ENCODE measurements at places on chromosomes 2 and 18.

DNA sequence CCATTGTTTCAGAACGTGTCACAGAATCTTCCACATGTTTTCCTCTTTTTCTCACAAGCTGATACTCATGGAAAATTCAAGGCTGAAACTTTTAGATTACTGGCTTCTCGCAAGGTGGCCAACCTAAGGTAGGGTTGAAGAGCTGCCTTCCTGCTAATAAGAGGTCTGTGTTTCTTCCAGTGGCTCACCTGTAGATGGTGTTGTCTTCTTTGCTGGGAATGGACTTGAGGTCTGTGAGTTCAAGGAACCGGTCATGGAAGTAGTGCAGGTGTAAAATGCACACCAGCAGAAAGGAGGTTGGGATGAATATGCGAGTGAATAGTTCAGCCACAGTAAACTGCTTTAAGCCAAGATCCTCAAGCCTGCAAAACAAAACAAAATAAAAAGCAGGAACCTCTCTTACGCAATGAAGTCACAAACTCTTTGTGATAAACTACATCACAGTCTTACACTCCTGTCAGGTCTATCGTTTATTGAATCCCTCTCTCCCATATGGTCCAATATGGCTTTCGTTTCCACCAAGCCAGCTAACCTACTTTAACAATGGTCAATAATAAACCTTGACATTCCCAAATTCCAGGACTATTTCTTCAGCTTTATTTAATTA, 258.9 kb downstream of the NAPG start:
- no peak for DNase-seq

DNA sequence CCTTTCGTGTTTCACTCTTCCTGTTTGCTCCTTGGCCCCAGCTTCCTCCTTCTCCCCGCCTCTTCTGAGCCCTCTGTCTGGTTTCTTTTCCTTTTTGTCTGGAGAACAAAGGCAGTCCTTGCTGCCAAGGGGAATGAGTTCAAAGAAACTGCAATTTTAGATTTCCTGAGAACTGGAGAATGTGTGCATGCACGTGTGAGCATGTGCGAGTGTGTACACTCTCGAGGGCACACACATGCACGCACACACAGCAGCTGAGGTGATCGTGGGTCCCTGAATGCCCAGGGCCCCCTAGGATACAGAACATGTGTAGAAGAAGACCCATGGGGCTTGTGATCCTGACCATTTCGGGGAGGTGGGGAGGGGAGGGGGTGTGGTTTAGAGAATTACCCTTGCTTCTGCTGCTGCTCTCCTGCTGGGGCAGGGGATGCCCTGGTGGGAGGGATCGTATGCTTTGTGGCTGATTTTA, 151.8 kb downstream of the DYSF start:
- DNase-seq, result no peak

- DNase-seq, result no peak
Observed at GRCh38 chr2:3504741-3505140, 14.6 kb downstream of the ADI1 start.

- DNase-seq, result no peak
Observed at GRCh38 chr2:220334210-220334609, 706.8 kb downstream of the SLC4A3 start.

- no peak for DNase-seq
Observed at GRCh38 chr2:234716271-234716670, 219.4 kb upstream of the ARL4C start.

GRCh38 chr2:188256420-188256819, 35.3 kb upstream of the GULP1 start:
- no peak for DNase-seq

- no peak for DNase-seq
Observed at GRCh38 chr2:62303788-62304187, 107.9 kb downstream of the B3GNT2 start.

GRCh38 chr2:219446101-219446504, 11.5 kb downstream of the SPEG start:
- no peak for DNase-seq

DNA sequence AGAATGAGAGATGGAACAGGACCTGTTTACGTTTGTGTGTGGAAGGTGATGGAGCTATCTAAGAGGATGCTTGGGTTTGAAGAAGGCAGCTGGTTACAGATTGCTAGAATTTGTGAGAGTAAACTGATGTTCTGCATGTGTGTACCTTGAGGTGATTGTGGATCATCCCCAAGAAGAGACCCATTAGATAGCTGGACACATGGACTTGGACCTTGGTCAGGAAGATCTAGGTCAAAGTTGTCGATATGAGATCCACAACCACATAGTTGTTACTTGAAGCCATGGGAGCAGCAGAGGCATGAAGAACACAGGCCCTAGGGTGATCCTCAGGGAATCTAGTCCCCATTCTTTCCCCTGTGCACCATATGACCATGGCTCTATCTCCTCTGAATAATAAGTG, 101.0 kb downstream of the PKP4 start:
- DNase-seq, result no peak

- no peak for DNase-seq
Observed at GRCh38 chr2:112121682-112122254, 16.4 kb upstream of the FBLN7 start.

DNA sequence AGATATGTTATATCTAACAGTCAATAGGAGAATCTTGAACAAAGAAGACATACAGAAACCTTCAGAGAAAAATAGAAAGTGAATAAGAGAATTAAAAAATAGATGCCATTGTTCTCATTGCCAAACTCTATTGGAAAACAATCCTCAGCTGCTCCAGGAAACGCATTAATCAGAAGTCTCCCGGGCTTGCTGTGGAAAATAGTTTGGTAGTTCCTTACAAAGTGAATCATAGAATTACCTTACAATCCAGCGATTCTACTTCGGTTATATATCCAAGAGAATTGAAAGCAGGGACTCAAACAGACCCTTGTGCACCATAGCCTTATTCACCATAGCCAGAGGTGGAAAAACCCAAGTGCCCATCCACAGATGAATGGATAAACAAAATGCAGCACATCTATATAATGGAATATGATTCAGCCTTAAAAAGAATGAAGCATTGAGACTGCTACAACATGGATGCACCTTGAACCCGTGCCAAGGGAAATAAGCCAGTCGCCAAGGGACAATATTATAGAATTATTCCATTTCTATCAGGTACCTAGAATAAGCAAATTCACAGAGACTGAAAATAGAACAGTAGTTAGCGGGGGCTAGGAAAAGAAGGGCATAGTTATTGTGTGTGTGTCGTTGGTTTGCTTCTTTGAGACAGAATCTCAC, 21.9 kb upstream of the CHRNA1 start:
- no peak for DNase-seq

- DNase-seq, result no peak
Observed at GRCh38 chr2:12737297-12737696, 20.6 kb downstream of the TRIB2 start.

DNA sequence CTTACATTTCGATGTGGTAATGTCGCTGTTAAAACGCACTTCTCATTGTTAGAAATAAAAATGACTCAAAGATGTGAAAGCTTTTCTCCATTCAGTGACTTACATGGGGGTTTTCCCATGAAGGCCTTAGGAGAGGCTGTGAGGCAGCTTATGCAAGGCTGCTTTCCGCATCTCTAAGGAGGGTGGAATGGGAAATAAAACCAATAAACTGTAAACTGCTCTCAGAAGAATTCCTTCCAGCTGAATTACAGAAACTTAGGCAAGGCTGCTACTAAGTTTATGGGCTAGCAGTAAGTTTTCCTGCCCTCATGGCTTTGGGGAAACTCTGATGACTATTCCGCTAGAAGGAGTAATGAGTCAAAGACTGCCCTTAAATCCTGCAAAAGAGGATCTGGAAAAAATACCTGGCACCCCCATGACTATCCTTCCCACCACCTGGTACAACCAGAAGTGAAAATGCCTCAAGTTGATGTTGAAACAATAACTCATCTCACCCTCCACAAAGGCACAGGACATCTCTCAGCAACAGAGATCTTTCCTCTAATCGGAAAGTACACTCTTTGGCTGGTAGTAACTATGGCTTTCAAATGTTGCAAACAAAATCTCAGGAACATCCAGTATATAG, 97.7 kb upstream of the SMAD7 start:
- no peak for DNase-seq

DNA sequence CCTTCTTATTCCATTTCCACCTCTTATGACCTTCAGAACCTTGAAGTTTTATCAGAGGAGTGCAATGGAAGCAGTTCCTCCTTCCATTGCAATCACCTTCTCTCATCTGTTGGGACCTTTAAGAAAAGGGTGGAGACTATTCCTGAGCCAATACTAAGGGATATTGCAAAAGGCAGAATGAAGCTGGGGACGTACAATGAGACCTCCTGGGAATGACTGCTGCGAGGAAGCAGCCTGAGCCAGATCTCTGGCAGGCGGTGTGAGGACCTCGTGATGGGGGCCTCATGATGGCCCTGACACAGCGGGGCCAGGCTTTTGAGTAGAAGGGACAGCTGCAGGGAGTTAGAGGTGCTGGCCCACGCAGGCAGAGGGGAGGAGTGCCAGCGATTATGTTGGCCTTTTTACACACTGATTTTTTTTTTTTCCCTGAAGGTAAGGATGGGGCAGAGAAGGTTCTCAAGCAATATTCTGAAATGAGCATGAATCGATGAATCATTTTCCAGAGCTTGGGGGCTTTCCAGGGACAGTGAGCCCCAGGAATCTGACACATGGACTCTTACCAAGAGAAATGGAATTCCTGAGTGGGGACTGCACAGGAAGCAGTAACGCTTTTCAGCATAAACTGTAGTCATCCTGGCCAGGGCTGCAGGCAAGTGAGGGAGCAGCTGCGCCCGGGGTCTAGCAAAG, 40.0 kb upstream of the LAPTM4A start:
- DNase-seq, result no peak

- no peak for DNase-seq
Observed at GRCh38 chr2:214902286-214902685, 92.8 kb upstream of the BARD1 start.

DNA sequence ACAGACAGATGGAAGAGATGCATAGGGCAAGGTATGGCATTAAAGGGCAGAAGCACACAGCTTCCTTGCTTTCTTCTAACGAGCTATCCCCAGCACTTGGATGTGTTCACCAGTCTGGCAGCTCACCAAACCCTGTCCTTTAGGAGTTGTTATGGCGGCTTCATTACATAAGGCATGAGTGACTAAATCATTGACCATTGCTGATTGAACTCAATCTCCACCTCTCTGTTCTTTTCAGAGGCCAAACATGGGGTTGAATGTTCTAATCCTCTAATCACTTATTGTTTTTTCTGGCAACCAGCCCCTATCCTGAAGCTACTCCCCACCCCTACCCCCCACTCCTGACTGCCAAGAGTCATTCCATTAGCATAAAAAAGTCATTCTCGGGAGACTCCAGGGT, 301.8 kb downstream of the XIRP2 start:
- no peak for DNase-seq

GRCh38 chr2:132670496-132671150, 618 bp upstream of the LYPD1 start:
- no peak for DNase-seq

DNA sequence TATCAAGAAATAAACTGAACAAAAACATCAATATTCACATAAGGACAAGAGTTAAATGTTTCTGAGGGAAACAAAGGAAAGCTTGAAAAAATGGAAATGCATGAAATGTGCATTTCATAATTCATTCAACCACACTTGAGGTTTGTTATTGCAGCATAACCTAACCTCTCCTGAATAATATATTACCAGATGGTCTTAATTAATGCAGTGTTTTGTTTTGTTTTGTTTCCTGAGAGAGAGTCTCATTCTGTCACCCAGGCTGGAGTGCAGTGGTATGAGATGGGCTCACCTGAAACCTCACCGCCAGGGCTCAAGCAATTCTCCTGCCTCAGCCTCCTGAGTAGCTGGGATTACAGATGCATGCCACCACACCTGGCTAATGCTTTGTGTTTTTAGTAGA, 139.9 kb upstream of the PIEZO2 start:
- no peak for DNase-seq

GRCh38 chr2:9975805-9976447, 24.4 kb downstream of the GRHL1 start:
- DNase-seq, result peak; percentile 2

- DNase-seq, result no peak
Observed at GRCh38 chr2:1884933-1885580, 140.7 kb upstream of the PXDN start.

DNA sequence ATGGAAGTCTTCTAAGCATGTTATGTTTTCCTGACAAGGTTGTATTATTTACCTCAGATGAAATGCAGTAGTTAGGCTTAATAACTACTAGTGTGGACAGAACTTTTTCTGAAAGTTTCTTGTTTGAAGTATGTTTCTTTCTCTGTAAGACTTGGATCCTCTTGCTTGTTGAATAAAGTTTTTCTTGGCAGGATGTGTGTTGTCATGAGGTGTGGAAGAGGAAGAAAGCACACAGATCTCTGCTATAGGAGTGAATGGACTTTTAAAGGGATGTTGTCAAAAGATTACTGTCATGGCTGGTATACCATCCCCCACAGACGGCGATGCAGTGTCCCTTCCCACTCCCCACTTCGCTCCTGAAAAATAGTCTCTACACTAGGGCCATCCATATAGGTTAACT, 2.6 kb downstream of the CAB39 start:
- DNase-seq, result no peak

GRCh38 chr2:33729353-33729752, 130.3 kb upstream of the FAM98A start:
- no peak for DNase-seq

DNA sequence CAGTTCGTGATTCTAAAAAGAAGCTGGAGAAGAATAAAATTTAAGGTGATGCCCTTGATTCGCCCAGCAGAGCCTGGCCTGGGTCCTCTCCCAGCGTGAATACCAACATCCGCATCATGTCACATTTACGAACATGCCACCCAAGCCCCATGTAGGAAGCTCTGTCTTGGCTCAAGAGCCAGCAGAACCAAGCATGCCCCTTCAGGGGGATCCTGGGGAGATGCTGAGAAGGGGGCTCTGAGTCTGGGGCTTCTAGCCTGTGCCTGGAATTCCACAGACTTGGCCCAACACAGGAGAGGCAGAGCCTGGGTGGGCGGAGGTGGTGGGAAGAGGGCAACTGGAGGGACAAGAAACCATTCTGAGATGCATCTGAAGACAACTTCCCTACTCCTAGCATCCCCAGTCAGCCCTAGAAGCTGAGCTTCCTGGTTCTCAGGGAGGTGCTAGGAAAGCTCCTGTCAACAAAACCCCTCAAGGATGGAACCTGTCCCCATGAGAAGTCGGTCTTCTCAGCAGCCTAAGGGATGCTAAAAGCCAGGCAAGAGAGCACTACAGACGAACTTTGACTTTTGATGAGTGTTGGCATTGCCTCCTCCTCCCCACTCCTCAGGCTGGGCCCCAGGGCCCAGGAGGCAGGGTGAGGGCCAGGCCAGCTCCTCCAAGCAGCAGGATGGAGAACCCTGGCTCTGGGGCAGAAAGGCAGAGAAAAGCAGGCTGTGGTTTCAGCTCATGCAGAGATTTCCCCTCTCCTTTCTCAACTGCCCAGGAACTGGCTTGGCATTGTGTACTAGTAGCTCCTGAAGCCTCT, 57.9 kb downstream of the POLR1A start:
- no peak for DNase-seq
